Small intestine (tissue), 16 donors: ENCODE measurements at places on chromosomes 1 and 21. TPM values are rescaled to one million over a fixed set of nuclear protein-coding genes. Genes with fewer than 3 reads are reported as not detected.

DNA sequence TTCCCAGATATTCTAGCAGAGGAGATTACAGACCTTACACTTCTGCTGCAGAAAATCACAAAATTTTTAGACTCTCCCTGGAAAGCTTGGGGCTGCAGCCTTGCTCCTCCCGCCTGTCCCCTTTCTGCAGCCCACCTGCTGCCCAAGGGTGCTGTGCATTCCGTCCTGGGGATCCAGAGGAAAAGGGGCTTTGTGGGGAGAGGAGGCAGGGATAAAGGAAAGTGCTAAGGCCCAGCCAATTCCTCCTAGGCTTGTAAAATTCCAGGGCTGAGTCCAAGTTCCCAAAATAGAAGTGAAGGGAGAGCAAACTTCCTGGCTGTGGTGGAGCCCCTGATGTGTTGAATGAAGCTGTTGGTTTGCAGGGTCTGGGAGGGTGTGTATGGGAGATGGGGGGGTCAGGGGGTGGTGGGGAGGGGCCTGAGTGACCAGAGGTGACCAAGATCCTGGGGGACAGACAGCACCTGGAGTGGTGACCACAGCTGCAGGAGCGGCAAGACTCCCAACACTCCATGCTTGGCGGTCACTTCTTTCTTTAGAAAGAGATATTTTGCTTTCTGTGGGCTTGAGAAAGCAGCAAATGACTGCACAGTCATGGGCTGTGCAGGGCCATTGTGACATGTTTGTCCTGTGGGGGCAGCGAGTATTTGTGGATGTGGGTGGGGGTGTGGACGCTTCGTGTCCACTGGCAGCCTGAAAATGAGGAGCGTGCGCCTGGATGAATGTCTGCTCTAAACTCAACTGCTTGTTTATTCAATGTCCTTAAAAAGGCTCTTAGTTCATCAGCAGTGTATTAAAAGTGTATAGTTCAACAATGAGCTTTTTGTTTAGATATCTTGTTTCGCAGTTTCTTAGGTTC is 68.4 kb downstream of the TLR5 start:
- no peak overlapping the region for H3K4me3 ChIP-seq
- no peaks in the 10 kb centered on the region for H3K36me3 ChIP-seq
- DNase-seq: no peak
- no peaks in the 10 kb centered on the region for H3K27me3 ChIP-seq
- H3K4me1 ChIP-seq: no peaks in the 10 kb centered on the region

GRCh38 chr1:226995365-226996332 is 55.6 kb downstream of the COQ8A start:
- no peak overlapping the region for H3K27ac ChIP-seq
- no peak overlapping the region for H3K4me3 ChIP-seq
- H3K36me3 ChIP-seq: peaks cover 28% of the 10 kb centered on the region
- no peak for DNase-seq
- no peaks in the 10 kb centered on the region for H3K4me1 ChIP-seq
- no peaks in the 10 kb centered on the region for H3K27me3 ChIP-seq

- H3K4me1 ChIP-seq: no peaks in the 10 kb centered on the region
- no peaks in the 10 kb centered on the region for H3K27me3 ChIP-seq
- no peak overlapping the region for H3K27ac ChIP-seq
- H3K4me3 ChIP-seq: no peak overlapping the region
- H3K36me3 ChIP-seq: no peaks in the 10 kb centered on the region
These were observed 142.5 kb downstream of the OLFM3 start for GRCh38 chr1:101854271-101854670.

DNA sequence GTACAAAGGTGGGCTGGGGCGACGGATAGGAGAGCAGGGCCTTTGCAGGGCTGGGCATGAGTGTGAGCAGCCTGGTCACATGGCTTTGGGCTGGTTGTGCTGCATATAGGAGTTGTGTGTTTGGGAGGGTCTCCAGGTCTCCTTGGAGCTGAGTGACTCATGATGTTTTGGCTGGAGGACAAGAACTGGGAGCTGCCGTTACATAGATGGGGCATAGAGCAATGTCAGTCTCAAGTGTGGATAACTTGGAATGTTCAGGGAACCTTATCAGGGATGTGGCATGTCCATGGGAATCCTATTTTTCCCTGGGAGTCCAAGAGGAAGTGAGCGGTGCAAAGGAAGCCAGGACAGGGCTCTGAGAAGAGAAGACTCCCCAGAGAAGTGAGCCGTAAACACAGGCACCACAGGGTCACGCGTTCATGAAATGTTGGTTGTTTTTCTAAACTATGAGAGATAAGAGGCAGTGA is 136.4 kb upstream of the KCNE2 start:
- H3K4me3 ChIP-seq: no peak overlapping the region
- H3K27me3 ChIP-seq: no peaks in the 10 kb centered on the region
- no peaks in the 10 kb centered on the region for H3K36me3 ChIP-seq
- no peak overlapping the region for H3K27ac ChIP-seq

SPATA21 gene
- polyA plus RNA-seq: 0.27 TPM
